Activated CD4-positive, alpha-beta T cell treated with anti-CD3 and anti-CD28 coated beads, Interleukin-2, Interleukin-6, amounts not matched to agents 100 ng/mL and 50 ng/mL, durations not matched to agents 16 hours and 8 hours (primary cell): ENCODE measurements at places on chromosomes 3 and 15.
A peak's percentile ranks its signal among the peaks of the same experiment; 100 is the strongest.

- no peak for DNase-seq
Observed at GRCh38 chr3:157443905-157444796, 7.5 kb downstream of the PTX3 start.

- no peak for DNase-seq
Observed at GRCh38 chr3:31373681-31374080, 159.0 kb upstream of the STT3B start.

GRCh38 chr3:10926256-10926810, 66.2 kb upstream of the SLC6A1 start:
- DNase-seq = no peak

- DNase-seq = no peak
Observed at GRCh38 chr15:65903296-65904073, 34.2 kb downstream of the RAB11A start.

DNA sequence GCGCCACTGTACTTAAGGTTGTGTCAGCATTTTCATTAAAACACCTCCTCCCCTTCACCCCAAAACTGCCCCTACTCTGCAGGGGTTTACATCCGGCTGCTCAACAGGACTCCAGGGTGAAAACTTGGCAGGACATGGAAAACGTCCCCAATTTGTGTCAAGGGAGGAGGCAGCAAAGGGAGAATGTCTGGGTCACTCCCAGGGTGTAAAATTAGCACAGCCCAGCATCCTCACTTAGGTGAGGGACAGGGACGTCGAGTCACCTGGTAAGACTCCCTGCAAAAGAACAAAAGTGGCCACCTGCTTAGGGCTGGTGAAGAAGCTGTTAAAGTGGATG, 532.3 kb downstream of the FOXP1 start:
- DNase-seq = no peak

DNA sequence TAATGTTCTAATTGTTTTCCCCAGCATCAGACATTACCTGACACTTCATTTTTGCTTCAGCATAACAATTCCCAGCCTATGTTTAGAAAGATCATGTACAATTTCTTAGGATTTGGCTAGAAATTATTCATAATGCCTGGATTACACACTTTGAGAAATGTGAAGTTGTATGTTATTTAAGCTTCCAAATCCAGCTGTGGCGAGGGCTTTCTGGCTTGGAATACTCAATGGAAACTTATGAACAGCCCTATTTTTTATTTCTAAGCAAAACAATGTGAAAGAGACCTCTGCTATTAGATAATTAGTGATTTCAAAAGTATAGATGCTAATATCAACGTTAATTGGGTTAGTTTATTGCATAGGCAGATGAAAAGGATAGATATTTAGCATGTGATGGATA, 341.6 kb downstream of the ZNF385D start:
- DNase-seq = no peak

DNA sequence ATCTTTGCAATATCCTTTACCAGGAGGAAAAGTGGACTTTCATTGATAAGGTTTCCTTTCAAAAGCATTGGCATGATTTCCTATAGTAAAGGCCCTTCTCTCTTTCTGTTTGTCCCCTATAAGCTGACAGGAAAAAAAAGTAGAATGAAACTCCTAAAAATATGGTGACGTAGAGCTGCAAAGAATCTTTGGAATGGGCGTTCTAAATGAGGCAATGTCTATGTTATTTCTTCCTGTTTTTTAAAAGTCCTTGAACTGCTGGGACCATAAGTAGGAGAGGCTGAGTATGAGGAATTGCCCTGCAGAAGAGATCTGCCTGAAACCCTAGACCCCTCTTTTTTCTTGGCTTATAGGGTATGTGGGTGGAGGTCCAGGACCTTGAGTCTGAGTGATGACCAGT, 17.2 kb downstream of the ST3GAL6 start:
- DNase-seq = no peak

DNA sequence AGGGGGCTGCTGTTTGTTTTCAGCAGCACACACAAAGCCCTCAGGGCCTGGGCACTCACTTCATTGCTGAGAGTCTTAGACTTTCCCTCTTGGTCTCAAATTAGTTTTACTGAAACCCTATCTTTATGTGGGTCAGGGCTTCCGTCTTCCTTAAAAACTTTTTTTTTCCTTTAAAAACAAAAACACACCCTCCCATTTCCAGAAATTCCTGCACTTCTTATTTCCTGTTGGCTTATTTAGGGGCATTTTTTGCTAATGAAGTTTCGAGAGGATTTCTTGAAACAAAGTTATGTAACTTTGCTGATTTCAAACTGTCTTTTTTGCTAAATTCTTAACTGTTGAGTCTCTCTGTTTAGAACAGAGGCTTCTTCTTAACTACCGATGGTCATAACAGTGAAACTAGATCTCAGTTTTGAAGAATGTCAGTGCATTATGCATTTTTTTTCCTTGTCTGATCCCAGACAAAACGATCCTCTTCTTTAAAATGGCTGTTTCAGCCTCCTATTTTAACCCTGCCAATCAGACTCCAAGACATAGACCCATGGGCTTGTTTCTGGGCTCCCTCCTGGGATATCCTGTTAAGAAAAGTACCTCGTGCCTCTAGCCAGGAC, 23.3 kb downstream of the ANAPC13 start:
- no peak for DNase-seq

DNA sequence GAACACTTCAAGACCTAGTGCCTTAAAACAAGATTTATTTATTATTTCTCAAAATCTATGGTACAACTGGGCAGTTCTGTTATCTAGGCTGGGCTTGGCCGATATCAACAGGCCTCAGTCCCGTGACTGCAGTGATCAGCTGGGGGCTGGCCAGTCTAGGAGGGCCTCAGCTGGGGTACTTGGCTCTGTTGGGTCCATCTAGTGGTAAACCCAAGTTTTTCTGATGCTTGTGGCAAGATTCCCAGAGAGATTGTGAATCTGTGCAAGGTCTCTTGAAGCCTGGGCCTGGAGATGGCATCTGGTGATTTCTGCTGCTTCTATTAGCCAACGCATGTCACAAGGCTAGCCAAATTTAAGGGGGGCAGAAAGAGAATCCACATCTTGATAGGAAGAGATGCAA, 482.4 kb upstream of the SGO1 start:
- DNase-seq = no peak

DNA sequence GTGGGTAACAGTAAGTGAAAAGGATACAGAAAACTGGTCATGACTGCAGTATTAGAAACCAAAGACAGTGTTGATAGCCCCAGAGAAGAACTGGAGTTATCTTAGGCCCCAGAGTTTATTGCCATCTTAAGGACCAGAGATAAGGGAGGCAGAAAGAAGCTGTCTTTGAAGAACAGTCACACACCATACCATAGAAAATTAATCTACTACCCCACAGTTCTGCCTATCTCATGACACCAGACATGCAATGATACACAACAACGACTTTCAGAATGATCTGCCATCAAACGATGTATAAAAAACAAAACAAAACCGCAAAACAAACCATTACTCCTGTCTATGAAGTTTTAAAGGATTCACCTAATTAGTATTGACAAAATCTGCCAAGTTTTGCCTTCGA, 9.6 kb downstream of the CPOX start:
- DNase-seq = no peak

DNA sequence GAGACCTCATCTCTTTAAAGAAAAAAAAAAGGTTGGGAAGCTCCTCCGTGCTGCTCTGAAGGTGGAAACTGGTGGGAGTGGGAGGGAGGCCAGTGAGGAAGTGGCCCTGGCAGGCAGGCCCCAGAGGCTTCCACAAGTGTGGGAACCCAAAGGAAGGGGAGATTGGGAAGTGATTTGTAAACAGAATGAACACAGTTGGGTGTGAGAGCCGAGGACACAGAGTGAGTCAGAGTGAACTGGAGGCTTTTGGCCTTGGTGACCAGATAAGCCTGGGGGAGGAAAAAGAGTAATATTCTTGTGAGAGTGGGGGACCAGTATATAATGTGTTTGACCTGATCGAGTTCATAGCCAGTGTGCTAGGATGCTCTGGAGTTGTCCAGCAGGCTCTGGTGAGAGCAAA, 23.0 kb downstream of the MKRN2 start:
- DNase-seq = no peak

- DNase-seq = no peak
Observed at GRCh38 chr3:103918336-103918735, 1448.4 kb upstream of the ALCAM start.

DNA sequence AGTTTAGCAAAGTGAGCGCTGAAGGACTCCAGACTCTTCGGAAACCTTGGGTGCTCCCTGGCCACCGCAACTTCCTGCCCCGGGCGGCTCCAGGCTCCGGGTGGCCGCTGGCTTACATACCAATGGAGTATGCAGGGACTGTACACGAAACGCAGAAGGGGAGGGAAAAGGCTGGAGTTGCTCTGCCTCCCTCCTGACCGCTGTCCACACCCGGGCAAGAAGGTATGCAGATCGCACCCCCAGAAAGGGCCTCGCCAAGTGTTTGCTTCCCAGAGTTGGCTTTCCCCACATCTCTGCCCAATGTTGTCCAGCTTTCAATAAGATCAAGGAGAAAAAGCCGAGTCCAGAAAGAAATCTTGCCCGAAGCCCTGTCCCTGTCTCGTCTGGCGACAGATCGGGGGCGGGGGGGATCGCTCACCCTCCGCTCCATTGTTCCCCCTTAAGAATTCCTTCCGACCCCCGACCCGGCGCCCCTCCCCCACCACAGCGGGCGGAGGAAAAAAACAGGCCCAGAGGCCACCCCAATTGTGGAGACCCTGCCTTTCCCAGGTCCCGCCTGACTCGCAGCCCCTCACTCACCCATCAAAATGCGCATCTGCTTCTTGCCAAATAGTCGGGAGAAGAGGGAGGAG, 533 bp downstream of the ARF4 start:
- DNase-seq = peak; percentile 76

- no peak for DNase-seq
Observed at GRCh38 chr3:149402481-149402880, 25.0 kb upstream of the TM4SF1 start.

DNA sequence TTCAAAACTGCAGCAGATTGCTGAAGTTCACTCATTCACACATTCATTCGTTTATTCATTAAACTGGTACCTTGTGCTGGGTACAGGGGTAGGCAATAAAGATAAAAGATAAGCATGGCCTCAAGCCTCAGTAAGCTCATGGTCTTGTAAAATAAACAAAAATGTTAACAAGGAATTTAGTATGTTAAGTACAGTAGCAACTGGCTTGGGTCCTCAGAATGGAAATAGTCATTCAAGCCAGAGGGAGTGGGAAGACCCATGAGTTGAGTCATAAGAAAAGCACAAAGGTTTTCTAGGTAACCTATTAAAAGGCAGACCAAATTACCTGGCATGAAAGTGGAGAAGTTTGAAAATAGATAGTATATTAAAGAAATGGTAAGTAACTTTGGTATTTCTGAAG, 163.3 kb downstream of the CDIN1 start:
- no peak for DNase-seq

- no peak for DNase-seq
Observed at GRCh38 chr3:142120707-142121106, 28.6 kb downstream of the TFDP2 start.

- DNase-seq = no peak
Observed at GRCh38 chr15:89051875-89052274, 36.4 kb upstream of the ABHD2 start.

GRCh38 chr15:33419701-33420100, 108.9 kb downstream of the RYR3 start:
- DNase-seq = no peak

DNA sequence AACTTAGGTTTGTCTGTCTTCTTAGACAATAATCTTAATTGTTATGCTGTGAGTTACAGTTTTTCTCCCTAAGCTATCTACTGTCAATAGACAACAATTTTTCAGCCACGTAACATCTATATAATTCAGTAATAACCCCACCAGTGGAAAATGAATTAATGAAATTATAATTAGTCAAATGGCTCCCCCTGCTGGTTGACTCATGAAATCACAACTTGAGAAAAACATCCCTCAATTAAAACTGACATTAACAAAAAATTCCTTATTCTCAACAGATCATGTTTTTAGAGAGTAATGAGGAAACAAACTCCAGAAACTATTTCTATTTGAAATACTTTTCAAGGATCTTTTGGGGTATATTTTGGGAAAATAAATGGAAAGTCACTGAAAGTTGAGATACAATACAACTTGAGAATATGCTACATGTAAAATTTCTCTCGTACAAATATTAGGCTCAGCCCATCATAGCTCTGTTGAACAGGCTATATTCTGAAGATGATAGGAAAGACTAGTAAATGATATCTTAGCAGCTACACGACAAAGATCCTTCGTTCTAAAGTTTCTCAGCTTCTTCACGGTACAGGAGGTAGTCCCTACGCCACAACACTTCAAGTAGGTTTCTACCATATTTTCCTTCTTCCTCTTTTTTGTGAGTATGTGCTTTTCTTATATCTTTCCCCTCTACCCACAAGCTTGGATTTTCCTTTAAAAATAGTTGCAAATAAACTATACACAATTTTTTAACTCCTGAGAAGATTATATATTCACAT, 20.7 kb downstream of the PPP1R2 start:
- DNase-seq = peak; percentile 52

DNA sequence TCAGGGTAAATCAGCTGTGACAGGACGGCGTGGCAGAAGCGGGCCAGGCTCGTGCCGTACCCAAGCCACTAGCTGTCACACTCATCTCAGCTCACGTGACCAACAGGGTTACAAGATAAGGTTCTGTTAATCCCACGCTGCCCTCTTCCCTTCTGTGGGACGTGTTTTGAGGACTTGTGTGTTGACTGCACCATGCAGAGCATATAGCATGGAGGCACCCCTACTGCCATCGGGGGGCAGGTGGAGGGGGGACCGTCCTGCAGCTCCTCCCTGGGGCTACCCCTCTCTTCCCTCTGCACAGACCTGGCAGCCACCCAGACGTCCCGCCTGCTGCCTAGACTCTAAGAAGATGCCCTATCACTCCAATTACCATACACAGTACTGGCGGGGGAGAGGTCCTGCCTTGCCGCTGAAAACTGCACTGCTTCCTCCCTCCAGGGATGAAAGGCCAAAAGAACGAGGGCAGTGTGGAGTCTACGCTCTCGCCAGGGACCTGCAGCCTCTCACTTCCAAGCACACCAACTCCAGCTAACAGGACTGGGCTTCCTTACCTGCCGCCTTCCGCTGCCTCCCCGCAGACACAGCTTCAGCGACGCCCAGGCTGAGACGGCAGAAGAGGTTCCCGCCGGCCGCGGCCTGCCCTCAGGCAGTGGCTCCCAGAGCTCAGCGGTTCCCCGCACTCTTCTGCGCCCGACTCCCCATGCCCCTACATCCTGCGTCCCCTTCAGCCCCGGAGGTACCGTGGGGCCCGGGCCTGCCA, at the start of gene TNK2:
Gene TNK2, minus strand, starts transcription at position 618 of the 760 bp plus-strand sequence. CDS start 19,963 bp downstream, outside the sequence.
- DNase-seq = peak; percentile 73

DNA sequence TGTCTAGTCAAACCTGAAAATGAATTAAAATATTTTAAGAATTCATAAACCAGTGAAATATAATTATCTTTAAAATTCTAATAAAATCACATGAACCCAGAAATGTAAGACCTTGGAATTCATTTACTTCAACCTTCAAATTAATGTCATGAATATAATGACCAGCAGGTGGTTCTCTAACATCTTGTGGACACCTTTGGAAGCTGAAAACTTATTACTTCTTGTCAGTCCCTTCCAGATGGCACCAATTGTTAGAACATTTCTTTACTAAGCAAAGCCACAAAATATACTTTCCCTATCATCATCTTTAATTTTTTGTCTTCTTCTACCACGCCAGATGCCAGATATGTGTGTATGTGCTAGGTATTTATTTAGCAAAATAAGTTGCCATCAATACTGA, 240.0 kb downstream of the MBNL1 start:
- no peak for DNase-seq
